NCI-H2029 (cell line): ENCODE measurements at places on chromosomes 11 and 22.

DNA sequence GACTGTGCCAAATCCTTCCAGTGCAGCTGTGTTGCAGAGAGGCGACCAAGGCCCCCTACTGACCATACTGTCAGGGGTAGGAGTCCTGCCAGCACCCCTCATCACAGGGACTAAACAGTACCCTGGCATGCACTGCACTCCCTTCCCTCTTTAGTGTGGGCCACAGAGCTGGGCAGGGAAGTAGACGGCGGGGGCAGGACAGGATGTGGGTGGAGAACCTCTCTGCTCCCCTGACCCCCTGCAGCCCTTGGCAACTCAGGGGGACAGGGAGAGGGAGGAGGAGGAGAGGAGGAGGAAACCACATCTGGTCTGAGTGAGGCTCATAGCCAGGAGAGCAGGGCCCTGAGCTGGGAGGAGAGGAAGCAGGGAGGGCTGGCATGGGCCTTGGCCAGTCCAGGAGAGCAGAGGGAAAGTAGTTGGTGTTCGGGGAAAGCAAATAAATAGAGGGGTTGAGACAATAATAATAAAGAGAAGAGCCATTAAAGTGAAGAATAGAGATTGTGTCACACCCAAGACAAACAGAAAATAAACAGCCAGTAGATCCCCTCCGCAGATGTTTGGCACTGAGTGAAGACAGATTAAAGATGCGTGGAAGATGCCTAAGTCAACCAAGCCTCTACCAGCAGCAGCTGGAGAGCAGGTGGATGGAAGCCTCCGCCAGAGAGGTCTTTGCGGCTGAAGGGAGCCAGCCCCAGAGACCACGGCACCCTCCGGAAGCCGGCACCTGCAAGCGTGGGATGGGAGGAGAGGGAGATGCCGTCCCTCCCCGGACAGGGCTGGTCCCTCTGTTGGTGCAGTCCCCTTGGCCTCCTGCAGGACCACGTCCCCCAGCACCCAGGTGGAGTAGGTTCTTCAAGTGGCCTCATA lies 61.5 kb downstream of the RPUSD4 start:
- DNase-seq = peak; percentile 71

DNA sequence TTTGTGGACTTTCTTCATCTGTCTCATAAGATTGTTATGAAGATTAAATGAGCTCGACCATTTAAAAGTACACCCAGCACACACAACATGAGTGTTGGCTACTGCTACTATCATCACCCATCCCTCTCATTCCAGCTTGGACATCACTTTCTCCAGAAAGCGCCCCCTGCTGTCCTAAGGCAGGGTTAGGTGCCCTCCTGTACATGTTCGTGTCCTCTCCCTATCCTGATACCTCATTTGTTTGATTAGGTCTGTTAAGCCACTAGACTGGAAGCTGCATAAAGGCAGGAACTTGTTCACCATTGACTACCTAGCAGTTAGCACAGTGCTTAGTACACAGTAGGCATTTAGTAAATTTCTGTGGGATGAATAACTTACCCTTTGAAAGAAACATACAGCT lies 85.5 kb downstream of the ENTHD1 start:
- DNase-seq = no peak

DNA sequence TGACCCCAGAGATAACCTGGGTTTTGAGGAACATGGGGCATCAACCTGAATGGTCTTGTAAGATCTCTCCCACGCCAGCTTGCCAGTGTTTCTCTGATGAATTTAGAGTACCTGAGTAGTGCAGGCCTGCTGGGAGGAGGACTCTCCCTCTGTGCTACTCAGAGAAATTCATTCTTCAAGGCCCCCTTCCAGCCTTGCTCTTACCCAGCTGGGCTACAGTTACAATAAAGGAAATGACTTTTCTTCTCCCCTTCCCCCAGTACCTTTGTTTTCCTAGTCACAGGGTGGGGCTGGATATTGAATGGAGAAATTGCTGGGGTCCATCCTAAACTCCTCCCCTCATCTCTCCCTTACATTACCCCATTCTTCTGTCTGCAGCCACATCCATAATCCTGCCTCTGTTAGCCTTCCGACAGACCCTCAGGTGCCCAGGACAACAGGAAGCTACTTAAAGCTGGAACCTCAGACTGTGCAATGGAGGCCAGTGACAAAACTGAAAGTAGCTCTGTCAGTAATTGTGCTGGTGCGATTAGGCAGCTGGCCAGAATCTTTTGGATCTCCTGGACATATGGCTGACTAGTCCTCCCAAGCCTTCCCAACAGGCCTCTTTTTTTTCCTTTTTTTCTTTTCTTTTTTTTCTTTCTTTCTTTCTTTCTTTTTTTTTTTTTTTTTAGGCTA lies 17.4 kb downstream of the LIMK2 start:
- peak; percentile 64 for DNase-seq

- no peak for DNase-seq
These were observed 28.1 kb upstream of the CHORDC1 start for GRCh38 chr11:90250970-90251369.

DNA sequence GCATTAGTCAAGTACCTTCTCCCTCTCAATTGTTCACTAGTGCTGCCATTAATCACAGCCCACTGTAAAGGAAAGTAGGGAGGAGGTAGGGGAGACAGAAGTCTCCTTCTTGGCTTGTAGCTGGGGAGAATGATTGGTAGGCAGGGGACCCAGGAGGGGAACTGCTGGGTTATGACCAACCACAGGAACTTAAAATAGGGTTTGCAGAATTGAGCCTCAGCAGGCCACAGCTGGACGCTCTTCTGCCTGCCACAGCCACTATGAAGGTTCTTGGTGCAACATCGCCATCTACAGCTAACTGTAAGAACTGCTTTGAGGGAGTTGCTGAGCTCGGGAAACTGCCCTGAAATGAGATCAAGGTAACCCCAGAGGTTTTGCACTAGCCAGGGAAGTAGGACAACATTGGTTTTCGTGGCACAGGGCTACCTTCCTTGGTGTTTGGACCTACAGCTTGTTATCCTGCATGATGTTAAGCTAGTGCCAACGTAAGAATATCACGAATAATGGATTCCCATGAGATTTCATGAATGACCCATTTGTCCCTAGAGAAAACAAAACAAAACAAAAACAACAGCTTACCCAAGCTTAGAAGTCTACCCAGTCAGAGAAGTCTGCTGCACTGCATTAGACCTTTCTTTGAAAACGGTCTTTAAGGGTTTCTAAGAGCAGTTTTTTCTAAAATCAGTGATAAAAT lies 787.1 kb upstream of the API5 start:
- peak; percentile 9 for DNase-seq

- no peak for DNase-seq
These were observed 219.5 kb downstream of the DCDC1 start for GRCh38 chr11:31150011-31150410.
